ENCODE measurements at places on chromosomes 16 and 17.

DNA sequence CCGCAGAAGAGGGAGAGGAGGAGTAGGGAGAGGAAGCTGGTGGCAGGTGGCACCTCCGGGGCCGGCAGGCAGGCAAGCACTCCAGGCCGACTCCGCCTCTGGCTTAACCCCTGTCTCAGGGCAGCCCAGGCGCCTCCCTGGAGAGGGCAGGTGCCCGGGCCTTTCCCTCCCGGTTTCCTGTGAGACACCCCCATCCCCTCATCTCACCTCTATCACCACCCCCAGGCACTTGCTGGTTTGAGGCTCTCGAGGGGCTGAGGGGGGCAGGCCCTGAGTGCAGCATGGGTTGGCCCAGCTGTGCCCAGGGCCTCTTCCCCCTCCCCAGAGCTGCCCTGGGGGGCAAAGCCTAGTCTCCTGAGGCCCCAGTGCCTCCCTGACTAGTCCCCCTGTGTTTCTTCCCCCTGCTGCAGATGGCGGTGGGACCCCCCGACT is 6.0 kb downstream of the DOC2A start:
- DNase-seq, result no peak

DNA sequence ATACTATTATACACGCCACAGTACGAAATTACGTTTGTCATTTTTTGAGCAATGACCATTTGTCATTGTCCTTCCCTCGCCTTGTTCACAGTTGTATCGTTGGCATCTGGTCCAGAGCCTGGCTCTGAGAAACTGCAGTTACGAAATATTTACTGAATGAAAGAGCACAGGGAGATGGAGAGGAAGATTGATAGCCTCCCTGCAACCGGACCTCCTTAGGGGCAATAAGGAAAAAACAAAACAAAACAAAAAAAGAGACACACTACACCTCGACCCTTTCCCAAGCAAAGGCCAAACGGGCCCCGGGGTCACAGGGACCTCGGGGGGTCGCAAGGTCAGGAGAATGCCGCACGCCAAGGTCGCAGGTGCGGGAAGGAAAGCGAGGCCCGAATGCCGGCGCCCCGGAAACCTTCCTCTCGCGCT is 857 bp downstream of the GOT2 start:
- DNase-seq, result peak; percentile 7

DNA sequence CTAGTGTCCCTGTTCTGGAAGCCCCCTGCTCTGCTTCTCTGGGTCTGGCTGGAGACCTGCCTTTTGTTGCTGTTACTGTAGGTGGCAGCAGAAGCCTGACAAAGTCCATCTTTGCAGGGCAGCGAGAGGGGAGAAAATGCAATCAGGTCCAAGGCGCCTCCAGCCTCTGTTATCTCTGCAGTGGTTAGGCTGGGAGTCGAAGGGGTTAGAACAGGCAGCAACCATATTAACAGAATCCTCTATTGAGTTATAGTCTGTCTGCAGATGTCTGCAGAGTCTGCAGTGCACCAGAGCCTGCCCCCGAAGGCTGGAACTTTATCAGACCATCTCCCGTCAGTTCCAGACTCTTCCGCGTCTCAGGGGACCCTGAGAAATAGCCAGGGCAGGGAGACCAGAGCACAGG is 404.9 kb upstream of the EEF2KMT start:
- DNase-seq, result no peak

GRCh38 chr17:42096360-42097111 is 1.7 kb downstream of the ZNF385C start:
- DNase-seq, result no peak

- no peak for DNase-seq
These were observed 36.3 kb downstream of the MYO15A start for GRCh38 chr17:18144855-18145254.

DNA sequence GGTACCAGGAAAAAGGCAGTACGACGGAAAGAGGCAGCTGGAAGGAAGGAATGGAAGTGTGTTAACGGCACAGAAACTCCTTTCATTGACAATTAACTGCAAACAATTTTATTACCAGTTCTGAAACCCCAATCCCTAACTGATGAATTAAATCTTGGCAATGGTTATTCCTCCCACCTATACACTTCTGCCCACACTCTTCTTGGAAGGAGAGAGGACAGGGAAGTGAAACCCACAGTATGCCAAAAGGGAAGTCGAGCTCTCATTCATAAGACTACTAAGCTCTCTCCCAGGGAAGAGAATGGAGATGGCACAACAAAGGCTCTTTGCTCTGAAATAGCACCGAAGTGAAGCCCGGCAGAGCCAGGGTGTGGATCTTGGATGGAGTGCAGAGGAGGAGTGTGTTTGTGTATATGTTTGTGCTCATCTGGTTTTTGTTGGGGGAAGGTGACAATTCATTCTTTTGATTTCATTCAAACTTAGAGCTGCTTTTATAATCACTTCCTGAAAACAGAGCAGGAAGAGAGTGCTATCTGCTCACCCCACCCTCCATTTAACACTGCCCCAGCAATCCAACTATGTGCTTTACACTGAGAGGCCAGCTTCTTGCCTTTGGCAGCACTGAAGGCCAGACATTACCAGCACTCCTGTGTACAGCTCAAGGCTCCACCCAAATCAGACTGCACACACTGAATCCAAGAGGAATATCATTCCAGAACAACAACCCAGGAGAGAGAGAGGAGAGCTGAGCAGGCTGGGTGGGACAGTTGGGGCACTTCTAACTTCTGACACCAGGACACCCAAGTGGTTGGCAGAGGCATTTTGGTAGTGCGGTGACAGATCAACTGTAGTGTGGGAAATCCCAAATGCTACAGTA is 68.7 kb downstream of the HIC1 start:
- DNase-seq, result peak; percentile 46

DNA sequence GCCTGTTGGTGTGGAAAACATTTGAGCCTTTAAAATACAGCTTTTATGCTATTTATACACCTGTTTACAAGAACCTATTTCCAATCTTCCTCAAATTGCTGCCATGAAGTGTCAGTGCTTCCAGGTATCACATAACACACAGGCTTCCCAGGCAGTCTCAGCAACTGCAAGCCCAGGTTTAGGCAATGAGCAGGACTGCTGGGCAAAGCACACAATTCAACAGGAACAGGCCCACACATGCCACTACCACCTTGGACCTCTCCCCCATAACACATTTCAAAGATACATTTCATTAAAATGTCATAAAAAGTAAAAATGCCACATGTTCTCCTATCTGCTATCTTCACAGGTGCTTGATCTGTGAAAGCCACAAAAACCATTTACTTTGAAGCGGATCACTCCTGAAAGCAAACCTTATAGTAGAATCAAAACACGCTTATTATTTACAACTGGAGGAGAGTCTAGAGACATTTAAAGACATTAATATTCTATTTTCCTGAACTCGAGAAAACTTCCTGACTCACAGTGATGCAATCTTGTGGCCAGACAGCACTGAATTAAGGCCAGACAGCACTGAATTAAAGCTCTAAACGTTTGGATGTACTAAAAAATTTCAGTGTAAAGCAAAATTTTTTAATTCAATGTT is 31.5 kb downstream of the ANKFY1 start:
- DNase-seq, result peak; percentile 67

GRCh38 chr16:54446639-54447038 is 160.1 kb upstream of the IRX3 start:
- peak; percentile 97 for DNase-seq

DNA sequence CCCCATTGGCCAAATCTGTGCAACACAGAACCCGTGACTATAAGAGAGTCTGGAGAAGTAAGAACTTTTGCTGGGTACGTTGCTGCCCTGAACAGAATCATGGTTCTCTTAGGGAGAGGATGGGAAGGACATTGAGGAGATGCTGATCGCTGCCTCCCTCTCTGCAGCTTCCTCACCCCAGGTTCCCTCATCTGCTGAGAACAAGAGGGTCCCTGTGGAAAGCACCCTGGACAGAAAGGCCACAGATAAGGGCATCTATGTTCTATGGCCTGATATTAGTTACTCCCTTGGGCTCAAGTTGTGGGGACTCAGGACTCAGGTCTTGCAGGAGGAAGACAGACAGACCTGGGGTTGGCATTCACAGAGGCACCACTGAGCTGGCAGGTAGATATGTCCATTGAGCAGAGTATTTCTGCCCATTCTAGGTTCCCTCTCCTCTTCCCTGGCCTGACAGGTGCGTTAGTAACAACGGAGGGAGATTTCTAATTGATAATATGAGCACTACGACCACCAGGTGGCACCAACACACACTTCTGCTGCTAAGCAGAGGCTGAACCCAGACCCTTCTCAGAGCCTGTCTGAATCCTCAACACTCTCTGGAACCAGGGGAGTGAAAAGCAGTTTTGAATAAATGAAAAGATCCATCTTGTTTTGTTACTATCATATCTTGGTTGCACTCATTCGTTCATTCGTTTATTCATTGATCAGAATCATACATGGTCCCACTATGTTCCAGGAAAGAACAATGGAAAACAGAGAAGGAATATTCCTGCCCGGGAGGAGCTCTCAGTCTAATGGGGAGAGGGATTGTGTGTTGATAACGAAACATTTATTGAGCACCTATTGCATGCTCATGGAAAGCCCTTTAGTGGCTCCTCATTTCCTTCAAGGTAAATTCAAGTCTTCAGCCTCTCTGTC is 56.4 kb downstream of the SLC6A2 start:
- DNase-seq, result peak; percentile 43

DNA sequence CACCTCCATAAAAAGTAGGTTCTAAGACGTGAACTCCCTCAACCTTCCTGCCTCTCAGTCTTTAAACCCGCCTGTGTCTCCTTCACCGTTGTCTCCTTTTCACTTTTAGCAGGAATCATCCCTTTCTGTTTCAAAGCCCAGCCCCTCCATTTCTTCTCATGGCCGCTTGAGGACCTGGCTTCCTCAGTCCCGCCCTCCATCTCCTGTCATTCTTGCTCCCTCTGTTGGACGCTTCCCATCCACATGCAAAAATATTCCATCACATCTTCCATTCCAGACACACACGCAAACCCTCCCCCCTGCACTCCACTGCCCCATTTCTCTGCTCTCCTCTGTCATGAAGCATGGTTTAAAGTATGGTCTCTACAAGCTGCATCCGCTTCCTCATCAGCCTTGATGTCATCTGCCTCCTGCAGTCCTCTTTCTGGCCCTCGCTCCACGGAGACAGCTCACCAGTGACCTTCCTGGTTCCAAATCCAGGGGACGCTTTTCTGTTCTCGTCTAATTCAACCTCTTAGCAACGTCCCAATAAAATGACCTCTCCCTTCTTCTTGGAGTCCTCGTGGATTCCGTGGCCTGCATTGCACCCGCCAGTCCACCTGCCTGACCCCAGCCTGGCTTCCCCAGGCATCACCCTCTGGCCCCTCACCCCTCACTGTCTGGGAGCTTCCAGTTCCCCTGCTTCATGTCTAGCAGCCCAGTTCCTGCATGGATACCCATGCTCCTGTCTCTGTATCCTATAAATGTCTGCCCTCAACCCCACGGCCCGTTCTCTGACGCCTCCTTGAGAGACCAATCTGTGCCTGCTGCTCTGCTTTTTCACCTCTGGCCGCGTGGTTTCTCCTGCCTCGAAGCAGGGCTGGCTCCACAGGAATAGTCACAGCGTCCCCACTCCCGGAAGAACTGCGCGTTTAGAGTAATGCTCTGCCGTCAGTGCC is 26.2 kb downstream of the ANKRD40 start:
- DNase-seq, result peak; percentile 85

GRCh38 chr16:528111-529011 is 849 bp downstream of the CAPN15 start:
- peak; percentile 58 for DNase-seq

- DNase-seq, result peak; percentile 73
These were observed 19.8 kb downstream of the COX4I1 start for GRCh38 chr16:85819245-85819644.

- DNase-seq, result no peak
These were observed 1.6 kb downstream of the MIEF2 start for GRCh38 chr17:18262111-18262510.

DNA sequence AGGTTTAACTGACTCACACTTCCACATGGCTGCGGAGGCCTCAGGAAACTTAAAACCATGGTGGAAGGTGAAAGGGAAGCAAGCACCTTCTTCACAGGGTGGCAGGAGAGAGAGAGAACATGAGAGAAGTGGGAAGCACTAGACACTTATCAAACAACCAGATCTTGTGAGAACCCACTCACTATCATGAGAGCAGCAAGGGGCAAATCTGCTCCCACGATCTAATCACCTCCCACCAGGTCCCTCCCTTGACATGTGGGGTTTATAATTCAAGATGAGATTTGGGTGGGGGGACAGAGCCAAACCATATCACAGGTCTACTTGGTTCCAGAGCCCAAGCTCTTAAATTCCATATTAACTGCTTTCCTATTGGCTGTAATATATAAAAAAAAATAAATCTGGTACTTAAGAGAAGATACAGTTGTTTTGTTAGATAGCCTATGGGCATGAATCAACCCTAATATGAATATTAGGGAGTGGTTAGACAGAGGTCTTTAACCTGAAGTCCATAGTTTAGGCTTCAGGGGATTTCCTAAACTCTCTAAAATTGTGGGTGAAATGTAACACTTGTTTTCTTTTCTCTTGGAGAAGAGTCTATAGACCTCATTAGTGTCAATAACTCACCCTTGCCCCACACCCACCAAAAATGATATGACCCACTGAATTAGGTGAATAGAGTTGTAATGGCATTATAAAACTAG is 56.7 kb downstream of the SKAP1 start:
- no peak for DNase-seq

DNA sequence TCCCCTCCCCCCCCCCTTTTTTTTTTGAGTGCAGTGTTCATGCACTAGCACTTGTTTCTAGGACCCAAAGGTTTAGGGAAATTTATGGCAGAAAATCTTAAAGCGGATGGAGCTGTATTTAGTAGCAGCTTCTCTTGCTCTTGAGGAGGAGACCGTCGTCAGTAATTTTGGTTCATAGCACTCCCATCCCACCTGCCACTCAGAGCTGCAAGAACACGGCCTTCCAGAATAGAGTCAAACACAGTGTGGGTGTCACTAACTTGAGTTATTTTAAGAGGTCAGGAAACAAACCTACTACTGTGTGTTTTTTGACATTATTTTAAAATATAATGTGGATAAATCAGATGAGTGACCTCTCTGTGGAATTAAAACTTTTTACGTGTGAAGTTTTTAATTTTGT is 37.3 kb downstream of the SEC14L1 start:
- no peak for DNase-seq

GRCh38 chr17:48393283-48393682 is 36.7 kb downstream of the SKAP1 start:
- DNase-seq, result no peak

GRCh38 chr16:49338611-49339265 is 34.9 kb upstream of the C16orf78 start:
- DNase-seq, result no peak

GRCh38 chr17:1907909-1908698 is 78.3 kb downstream of the RPA1 start:
- DNase-seq, result peak; percentile 20
